ENCODE measurements at places on chromosomes 4 and X.
A peak's percentile ranks its signal among the peaks of the same experiment; 100 is the strongest.

GRCh38 chr4:54661686-54662085 is 3.9 kb downstream of the KIT start:
- no peak overlapping the region for H3K27ac ChIP-seq
- peaks cover 23% of the 10 kb centered on the region for H3K27me3 ChIP-seq
- H3K4me3 ChIP-seq: no peak overlapping the region
- no peaks in the 10 kb centered on the region for H3K36me3 ChIP-seq

- H3K27me3 ChIP-seq: no peaks in the 10 kb centered on the region
- no peak overlapping the region for H3K27ac ChIP-seq
- peak; percentile 25 for DNase-seq
- H3K4me3 ChIP-seq: no peak overlapping the region
- no peaks in the 10 kb centered on the region for H3K4me1 ChIP-seq
Measured at GRCh38 chr4:55609393-55609866, 17.4 kb upstream of the PDCL2 start.

GRCh38 chr4:1245481-1246051 is 3.4 kb downstream of the CTBP1 start:
- H3K4me1 ChIP-seq: peaks cover 11% of the 10 kb centered on the region
- no peak overlapping the region for H3K27ac ChIP-seq
- H3K4me3 ChIP-seq: no peak overlapping the region
- H3K36me3 ChIP-seq: 0 out of 2 replicates have a peak, but pooled peaks cover 4% of the 10 kb centered on the region
- H3K27me3 ChIP-seq: no peaks in the 10 kb centered on the region

DNA sequence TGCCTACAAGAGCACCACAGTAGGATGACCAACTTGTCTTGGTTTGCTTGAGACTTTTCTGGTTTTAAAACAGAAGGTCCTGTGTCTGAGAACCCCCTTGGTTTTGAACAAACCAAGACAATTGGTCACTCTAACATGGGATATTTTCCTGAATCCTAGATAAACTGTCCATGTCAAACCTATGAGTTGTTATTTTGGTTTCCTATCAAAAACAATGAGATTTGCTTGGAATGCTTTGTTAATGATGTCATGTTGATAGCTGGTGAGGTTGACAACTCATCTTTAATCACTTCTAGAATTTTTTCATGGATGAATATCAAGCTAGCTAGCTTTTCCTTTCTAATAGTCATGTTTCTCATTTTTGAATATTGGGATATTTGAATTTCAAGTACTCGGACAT is 518.3 kb upstream of the ARX start:
- H3K27ac ChIP-seq: no peak overlapping the region
- no peak for DNase-seq
- H3K4me3 ChIP-seq: no peak overlapping the region
- H3K4me1 ChIP-seq: no peaks in the 10 kb centered on the region
- H3K36me3 ChIP-seq: no peaks in the 10 kb centered on the region
- H3K27me3 ChIP-seq: no peaks in the 10 kb centered on the region

DNA sequence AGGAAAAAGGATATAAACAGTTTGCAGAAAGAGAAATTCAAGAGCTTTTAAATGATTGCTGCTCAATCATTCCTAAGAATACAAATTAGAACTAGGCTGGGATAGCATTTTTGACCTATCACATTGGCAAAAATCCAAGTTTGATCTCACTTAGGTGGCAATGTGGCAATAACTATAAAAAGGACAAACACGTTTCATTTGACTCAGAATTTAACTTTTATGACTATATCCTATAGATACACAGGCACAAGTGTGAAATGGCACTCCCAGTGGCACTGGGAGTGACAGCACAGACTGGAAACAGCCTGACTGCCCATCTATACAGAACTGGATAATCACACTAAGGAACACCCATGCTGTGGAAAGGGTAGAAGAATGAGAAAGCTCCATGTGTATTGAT is 11.1 kb downstream of the CENPU start:
- no peaks in the 10 kb centered on the region for H3K36me3 ChIP-seq
- no peak overlapping the region for H3K27ac ChIP-seq
- no peak overlapping the region for H3K4me3 ChIP-seq

DNA sequence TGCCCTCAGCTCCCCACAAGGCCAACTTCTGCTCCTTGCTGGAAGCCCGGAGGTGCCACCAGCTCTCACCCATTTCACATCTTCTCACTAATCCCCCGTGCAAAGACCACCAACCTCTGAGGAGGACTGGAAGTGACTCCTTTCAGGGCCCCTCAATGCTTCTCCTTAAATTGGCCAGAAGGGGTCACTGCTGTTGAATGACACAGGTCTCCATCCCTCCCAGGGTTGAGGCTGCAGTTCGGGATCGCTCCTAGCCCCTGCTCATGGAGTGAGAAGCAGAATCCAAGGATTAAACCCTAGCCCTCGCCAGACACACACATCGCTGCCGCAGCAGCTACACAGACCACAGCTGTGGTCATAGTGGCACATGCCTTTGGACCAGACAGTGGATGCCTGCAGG is 279.5 kb upstream of the TAPT1 start:
- no peaks in the 10 kb centered on the region for H3K36me3 ChIP-seq
- no peak overlapping the region for H3K27ac ChIP-seq
- no peak overlapping the region for H3K4me3 ChIP-seq
